ENCODE measurements at places on chromosomes 5 and 9. TPM values are rescaled to one million over a fixed set of nuclear protein-coding genes. Genes with fewer than 3 reads are reported as not detected.
A peak's percentile ranks its signal among the peaks of the same experiment; 100 is the strongest.

DNA sequence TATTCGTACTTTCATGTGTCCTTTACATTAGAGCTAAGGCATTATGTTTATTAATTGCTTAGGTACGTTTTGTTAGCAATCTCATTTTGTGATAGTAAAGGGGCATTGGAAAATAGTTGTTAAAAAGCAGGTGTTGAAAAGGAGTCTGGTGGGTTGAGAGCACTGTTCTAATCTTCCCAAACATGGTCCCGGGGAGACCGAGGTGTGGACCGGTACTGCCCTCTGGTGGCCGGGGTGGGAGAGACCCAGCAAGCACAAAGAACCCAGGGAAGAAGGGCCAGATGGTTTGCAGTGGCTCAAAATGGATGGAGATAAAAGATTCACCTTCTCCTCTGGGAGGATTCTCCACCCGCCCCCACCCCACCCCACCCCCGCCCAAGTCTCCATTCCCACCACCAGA, 26.1 kb downstream of the IDNK start:
- peak; percentile 51 for DNase-seq

DNA sequence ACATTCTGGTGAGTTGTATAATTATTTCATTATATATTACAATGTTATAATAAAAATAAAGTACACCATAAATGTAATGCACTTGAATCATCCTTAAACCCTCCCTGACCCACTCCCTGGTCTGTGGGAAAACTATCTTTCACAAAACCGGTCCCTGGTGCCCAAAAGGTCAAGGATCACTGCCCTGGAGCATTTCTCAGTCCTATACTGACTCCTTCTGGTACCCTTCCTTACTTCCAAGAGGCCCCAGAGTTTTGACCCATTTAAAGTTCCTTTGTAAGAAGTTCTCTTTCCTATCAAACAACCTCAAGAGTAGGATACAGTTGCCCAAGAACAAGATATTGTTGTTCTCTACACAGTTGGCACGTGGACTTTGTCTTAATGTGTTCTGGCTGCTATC, 88.9 kb upstream of the TRPM3 start:
- DNase-seq = no peak

- peak; percentile 57 for DNase-seq
Measured at GRCh38 chr5:39376293-39376714, 12.0 kb upstream of the C9 start.

GRCh38 chr5:61449804-61450492, 117.9 kb downstream of the ZSWIM6 start:
- DNase-seq = no peak

The AHRR gene
- total RNA-seq = 0.35 TPM

The SH2D3C gene
- not detected for total RNA-seq

The C9 gene
- not detected for total RNA-seq

All from HepG2 (cell line).